Dorsolateral prefrontal cortex (tissue), 122 donors: ENCODE measurements at places on chromosomes 5 and 9.

GRCh38 chr5:96220610-96221390 lies 212.2 kb downstream of the PCSK1 start:
- no peak for DNase-seq

DNA sequence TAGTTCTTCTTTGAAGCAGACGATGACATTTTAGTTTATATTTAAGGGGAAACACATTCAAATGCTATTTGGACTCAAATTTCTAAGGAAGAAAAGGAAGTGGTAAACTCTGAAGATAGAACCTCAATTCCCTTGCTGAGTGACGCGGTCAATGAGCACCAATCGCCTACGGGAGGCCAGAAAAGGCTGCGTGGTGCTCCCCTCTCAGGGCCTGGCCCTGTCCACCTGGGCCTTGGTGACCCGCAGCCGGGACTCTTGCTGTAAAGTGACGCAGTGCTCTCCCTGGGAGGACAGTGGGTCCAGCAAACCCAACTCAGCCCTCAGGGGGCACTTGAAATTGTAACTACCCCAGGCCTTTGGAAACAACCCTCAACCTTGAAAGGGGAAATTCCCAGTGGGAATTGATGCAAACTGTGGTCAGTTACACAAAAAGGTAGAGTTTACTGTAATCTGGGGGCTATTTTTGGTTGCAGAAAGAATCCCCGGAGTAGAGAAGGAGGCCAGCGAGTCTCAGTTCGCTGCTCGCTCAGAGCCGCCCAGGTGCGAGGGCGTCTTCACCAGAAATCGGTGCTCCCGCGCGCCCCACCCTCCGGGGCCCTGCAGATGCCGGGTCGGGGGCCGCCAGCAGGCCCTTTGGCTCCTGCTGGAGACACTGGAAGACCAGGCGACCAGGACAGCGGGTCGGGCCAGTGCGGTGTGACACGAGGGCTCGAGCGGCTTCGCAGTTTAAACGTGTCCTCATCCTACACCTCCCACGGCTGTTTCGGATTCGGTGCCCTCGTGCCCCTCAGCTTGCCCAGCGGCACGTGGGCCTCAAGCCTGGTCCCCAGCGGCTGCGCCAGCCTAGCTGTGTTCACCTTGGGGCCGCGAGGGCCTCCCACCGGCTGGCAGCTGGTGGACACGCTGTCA lies 1.4 kb upstream of the ANKRD33B start:
- DNase-seq = no peak

DNA sequence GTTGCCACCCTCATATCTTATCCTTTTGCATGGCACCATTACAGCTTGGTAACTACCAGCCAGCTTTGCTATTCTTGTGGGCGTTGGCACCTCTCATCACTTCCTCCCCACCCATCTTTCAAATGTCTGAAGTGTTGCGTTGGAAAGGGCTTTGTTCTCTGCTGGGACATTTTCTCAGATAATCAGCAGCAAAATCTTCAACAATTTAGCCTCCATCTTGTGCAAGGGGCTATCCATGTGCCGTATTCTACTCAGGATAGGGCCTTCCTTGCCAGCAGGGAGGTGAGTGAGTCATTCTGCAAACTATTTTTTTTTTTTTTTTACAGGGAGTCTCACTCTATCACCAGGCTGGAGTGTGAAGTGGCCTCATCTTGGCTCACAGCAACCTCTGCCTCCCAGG lies 62.1 kb upstream of the NUDT12 start:
- no peak for DNase-seq

- DNase-seq = no peak
These were observed 233.1 kb downstream of the RASEF start for GRCh38 chr9:82829818-82830217.

GRCh38 chr9:89676281-89676680 lies 71.5 kb downstream of the GADD45G start:
- DNase-seq = peak; percentile 64

- DNase-seq = peak; percentile 17
These were observed 456.6 kb downstream of the RAB3C start for GRCh38 chr5:59039296-59040023.

GRCh38 chr5:56080375-56081052 lies 85.8 kb upstream of the IL6ST start:
- no peak for DNase-seq

- no peak for DNase-seq
These were observed 1.6 kb upstream of the ASPN start for GRCh38 chr9:92483627-92484545.

GRCh38 chr9:91805031-91805430 lies 145.0 kb downstream of the ROR2 start:
- DNase-seq = no peak

DNA sequence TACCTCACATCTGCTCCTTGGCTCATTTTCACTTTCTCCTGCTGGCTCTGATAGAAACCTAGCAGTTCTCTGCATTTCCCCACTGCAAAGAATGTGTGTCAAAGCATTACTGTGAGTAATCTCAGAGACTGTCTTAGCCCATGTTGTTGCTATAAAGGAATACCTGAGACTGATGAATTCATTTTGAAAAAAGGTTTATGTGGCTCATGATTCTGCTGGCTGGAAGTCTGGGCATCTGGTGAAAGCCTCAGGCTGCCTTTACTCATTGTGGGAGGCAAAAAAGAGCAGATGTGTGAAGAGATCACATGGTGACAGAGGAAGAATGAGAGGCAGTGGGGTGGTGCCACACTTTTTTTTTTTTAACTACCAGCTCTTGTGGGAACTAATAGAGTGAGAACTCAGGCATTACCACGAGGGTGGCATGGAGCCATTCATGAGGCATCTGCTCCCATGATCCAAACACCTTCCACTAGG lies 191.6 kb upstream of the CTNND2 start:
- no peak for DNase-seq

DNA sequence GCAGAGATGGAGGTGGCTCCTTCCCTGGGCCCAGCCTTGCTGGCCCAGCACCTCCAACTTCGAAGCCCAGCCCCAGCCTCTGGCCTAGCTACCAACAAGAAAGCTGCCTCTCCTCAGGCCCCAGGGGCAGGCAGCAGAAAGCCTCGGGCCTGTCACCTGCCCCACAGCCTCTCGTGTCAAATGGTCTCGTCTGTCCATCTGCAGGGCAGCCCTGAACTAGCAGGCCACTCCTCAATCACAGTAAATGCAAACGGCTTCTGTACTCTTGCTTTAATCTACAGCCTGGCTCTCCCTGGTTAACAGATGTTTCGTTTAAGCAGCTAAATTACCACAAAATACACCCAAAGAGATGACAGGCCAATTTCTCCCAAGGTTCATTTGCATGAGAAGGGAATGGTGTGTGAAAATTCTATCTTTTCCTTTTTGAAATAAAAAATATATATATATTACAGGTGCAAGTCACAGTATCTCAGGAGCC lies 21.5 kb downstream of the VAV2 start:
- DNase-seq = no peak

DNA sequence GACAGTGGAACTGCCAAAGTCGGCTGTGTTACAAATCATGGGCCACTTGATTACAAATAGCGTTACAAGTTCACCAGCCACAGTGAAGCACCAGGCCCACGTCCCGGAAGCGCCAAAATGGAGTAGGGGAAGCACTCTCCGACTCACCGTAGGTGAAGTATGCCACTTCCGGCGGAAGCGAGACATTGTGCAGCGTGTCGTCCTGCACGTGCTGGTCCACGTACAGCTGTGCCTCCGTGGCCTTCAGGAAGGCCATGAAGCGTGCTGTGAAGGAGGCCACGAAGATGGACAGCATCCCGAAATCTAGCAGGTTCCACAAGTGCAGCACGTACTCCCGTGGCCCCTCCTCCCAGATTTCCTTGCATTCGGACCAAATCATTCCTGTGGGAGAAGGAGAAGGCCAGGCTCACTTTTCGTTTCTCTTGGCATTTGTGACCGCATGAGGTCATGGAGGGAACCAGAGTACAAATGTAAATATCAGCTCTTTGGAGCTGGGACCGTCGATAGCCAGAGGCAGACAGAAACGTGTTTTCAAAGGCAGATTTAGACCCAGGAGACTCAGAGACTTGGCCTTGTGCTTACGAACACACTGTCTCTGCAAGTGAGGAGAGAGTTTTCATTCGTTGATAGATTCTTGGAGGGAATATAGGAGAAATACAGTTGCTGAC lies 58.7 kb upstream of the SMIM32 start:
- no peak for DNase-seq

DNA sequence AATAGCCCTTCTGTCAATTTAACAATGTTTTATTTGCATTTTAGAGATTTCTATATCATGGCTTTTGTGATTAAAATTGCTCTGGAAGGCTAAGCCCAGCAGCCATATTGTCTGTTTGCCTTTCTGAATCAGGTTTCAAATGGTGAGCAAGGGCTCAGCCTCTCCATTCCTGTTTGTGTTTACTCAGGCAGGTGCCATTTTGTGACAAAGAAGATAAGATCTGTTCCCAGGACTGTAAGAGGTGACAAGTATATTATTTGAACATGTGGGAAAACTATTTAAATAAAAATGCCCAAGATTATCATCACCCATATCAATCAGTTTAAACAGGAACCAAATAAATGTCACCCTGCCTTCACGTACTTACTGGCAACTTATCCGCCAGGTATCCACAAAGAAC lies 641.3 kb upstream of the KLF4 start:
- DNase-seq = no peak

- DNase-seq = no peak
These were observed 613.0 kb downstream of the KIF4B start for GRCh38 chr5:155626592-155626991.

GRCh38 chr9:121752929-121753328 lies 101.5 kb downstream of the DAB2IP start:
- no peak for DNase-seq

DNA sequence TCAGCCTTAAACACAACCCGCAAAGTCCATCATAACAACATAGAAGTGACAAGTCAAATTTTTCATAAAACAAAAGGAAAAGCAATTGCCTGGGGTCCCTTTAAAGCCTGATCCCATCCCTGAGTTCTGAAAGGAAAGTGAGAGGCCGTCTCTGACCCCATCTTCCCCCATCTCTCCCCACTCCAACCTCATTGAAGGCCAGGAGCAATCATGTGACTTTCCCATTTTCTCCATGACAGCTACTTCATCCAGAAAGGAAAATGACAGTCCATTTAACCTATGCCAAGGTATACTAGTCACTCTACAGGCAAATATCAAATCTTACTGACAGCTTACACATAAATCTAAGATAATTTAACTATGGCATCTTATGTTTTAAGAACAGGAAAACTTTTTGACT lies 15.5 kb downstream of the ACTL7A start:
- no peak for DNase-seq

DNA sequence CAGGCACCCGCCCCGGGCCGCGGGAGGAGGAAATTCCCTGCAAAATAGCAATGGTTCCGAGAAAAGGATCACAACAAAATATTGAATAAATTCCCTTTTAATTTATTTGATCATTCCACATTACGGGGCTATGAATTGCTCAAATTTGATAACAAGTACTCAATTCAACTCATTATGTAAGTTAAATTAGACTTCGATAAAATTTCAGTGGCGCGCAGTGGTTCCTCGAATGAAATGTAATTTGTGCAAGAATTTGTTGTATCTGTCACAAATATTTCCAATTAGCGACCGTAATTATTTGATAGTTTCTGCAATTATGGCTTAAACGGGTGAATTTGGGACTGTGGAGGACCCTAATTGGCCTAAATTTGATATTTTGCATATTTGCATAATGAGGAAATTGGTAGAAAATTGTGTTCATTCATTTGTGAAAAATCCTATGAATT lies 76.0 kb upstream of the TBCA start:
- DNase-seq = no peak

DNA sequence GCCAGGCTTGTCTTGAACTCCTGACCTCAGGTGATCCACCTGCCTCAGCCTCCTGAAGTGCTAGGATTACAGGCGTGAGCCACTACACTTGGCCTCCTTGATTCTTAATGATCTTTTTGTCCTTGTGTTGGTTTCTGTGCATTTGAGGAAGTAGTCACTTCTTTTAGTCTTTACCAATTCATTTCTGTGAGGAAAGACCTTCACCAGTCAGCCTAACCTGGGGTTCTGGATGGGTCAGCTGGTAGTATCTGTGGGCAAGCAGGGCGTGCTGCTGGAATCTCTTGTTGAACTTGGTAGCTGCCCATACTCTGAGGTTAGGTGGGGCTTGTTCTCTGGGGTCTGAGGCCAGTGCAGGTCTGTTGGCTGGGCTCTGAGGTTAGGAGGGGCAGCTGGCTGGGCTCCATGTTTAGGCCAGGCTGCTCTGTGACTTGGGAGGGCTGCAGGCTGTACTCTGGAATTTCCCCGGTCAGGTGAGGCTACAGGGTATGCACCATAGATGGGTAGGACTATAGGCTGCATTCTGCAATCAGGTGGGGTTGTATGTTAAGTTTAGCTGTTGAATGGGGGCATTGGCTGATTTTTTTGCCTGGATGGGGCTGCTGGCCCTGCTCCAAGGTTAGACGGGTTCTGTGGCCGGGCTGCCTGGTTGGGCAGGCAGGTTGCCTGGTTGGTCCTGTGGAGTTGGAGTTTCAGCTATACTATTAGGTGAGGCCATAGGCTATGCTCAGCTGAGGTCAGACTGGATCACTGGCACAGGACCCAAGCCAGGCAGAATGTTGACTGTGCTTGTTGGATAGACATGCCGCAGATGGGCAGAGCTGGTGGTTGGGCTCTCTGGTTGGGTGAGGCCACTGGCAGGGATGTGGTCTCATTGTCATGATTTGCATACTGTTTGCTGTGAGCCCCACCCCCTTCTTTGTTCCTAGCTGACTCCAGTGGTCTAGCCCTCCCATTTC lies 19.2 kb downstream of the UBAP1 start:
- DNase-seq = no peak

- no peak for DNase-seq
These were observed 24.8 kb downstream of the SARDH start for GRCh38 chr9:133713150-133713959.

DNA sequence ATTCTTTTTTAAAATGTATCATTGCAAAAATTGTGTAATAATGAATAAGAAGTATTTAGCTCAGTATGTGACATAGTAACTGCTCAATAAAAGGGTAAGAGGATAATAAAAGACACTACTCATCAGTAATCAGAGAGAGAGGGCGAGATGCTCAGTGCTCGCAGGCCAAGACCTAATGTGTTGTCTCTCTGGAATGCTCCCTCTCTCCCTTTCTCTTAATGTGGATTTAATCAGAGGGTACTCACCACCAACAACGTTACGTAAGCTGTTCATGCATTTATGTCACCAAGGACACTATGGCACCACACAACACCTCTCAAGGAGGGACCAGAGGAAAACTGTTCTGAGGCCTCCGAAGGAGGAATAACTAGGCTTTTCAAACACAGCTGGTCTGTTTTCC lies 42.5 kb downstream of the WHRN start:
- no peak for DNase-seq

GRCh38 chr9:136728548-136729123 lies 14.1 kb downstream of the LCN10 start:
- no peak for DNase-seq

DNA sequence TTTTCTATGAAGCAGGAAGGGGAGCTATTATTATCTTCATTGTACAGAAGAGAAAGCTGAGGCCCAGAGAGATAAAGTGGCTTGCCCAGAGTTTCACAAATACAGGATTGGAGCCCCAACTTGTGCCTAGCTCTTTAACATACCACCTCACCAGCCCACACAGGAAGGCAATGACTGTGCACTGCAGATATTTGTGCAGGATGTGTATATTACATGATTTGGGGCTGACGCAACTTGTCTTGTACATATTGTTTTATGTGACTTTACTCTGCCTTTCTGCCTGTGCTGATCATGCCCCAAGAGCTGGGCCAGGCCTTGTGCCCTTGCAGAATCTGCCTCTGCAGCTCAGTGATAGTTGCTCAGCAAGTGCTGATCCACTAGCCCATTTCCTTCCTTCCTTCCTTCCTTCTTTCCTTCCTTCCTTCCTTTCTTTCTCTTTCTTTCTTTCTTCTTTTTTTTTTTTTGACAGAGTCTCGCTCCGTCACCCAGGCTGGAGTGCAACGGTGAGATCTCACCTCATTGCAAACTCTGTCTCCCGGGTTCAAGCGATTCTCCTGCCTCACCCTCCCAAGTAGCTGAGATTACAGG lies 106.6 kb upstream of the TBCA start:
- DNase-seq = no peak
